ENCODE measurements at places on chromosomes 11 and 22.

- no peak for ATAC-seq
These were observed 81.0 kb downstream of the FBXO7 start for GRCh38 chr22:32555581-32555980.

DNA sequence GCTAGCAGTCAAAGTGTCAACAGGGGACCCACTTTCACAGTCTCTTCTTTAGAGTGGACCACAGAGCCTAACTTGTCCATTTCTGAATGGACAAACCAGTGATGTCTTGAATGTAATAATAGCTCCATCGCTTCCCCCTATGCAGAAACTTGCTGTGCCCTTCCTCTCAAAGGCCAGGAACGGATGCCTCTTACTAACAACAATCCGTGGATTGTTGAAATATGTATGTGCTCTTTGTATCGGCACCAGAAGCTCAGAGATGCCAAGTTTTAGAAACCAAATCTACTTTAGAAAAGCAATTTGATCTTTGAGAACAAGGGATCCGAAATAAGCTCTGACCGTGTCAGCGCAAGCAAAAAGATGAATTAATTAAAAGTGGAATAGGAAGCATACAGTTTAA is 259.5 kb upstream of the POU2AF2 start:
- ATAC-seq, result no peak

DNA sequence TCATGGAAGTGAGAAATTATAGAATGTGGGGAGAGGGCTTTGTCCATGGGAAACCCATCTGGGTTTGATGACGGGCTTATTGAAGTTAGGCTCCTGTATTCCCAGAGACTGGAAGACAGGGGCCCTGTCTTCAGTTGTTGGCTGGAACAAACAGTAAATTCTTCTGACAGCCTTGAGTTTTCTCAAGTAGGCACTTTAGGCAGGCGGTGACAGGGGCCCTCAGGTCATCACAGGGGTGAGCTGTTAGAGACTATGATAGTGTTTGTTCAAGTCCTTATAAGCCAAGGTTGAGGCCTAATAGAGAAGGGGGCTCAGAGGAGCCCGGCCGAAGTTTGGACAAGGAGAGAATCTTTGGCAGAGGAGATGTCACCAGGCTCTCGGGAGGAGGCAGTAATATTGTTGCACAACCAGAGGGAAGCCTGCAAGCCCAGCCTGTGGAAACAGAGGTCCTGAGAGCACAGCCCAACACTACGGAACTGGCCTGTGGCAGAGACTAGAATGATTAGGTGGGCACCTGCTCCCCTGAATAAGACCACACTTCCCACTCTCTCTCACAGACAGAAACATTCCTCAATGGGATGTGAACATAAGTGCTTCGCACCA is 20.2 kb upstream of the IL17RA start:
- ATAC-seq, result no peak

DNA sequence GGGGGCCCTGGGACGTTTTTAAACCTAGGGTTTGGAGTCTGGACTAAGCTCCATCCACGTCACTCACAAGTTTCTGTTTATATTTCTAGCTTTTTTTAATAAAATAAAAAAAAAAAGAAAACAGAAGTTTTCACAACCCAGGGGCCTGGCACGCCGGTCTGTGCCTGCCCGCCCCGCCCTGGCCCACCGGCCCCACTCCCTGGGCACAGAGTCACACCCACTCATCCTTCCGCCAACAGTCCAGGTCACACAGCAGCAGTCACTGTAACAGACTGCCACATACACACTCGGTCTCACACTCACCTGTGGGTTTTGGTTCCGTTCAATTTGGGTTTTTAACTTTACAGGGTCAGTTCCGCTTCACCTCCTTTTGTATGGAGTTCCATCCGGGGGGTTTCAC is 5.3 kb upstream of the ACR start:
- no peak for ATAC-seq

GRCh38 chr22:17988800-17989513 is 35.4 kb downstream of the MICAL3 start:
- ATAC-seq, result no peak

DNA sequence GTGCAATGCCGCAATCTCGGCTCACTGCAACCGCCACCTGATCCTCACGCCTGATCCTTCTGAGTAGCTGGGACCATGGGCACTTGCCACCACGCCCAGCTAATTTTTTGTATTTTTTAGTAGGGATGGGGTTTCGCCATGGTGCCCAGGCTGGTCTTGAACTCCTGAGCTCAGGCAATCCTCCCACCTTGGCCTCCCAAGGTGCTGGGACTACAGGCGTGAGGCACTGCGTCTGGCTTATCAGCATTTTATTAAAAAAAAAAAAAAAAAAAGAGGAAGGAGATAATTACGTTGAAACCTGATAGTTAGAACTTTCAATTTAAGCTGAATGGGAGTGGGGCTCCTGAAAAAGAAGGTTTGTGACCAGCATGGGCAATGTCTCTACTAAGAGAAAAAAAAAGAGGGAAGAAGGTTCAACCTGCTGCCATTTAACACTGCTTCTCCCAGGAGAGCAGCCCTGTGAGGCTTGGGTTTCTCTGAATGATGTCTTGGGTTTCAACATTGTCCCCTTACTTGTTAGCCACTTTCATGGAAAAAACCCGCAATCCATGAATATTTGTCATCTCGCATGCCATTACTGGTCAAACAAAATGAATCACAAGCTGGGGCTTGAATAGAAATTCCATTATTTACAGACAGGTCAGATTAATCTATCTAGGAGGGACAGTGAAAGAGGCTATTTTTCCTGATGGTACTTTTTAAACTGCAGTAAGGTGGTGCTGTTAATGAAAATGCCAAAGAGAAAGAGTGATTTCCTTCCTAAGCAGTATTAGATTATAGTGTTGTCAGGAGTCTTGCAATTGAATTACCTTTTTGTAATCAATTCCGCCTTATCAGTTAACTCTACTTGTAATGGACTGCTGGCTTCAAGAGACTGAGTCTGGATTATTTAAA is 72.5 kb downstream of the PACS1 start:
- ATAC-seq, result no peak

DNA sequence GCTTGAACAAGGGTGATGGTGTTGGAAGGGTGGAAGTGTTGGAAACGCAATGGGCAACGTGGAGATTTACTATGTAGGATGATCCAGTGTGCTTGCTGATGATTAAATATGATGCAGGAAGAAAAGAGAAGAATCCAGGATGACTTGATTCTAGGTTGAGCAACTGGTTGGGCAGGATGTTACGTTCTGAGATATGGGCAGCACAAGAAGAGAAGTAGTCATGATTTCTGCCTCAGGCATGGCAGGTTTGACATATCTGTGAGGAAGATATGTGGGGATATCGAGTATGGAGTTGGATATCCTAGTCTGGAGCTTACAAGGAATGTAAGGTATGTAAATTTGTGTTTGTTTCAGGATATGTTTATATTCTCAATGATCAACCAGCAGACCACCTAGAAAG is 1.9 kb downstream of the OR52K1 start:
- ATAC-seq, result no peak

DNA sequence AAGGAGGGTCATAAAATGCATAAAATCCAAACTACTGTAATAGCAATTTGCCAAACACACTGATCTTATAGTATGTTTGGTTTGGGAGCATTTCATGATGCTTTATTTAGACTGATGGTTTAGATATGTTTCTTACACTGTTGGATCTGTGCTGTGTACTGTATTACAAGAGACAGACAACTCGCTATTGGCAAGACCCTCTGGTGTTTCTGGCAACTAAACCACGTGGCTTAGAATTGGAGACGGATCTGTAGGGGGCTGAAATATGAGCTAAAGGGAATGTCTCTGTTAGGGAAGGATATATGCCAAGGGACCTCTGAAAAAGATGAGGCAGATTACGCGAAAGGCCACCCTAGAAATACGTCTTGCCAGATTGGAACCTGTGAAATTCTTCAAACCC is 208.7 kb downstream of the BARX2 start:
- ATAC-seq, result no peak

GRCh38 chr11:129146191-129146590 is 45.9 kb downstream of the ARHGAP32 start:
- ATAC-seq, result no peak

DNA sequence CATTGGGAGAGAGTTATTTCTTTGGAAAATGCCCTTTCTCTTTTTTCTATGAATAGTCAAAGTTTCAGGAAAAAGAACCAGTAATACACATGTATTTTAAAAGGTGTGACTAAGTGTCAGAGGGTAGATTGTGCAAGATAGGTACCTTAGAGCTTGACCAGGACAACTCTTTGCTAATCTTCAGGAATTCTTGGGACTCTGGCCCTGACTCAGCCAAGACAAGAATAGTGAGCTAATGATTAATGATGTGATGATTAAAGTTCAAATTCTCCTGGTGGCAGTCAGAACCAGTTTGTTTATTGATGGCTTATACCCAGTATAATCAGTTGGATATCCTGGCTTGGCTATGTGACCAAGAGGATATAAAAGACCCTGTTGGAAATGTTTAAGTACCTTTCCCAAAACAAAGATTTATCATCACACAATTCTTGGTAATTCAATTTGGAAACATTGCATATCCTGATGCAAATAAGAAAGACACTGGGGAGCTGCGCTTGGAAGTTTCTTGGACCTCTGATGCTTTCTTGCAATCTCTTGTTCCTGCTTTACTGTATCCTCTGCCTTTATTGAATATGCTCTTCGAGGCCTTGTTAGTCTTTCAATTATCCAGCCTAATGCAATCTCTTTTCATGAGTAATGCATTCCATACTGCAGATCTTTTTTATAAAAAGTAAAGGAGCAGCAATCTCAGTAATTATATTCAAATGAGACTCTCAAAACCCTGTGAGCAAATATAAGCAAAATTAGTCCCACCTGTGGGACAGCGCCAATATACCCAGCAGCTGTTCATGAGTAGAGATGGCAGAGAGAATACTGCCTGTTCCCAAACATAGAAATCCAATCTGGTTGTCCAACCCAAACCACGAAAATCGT is 48.0 kb upstream of the CEP126 start:
- ATAC-seq, result no peak

DNA sequence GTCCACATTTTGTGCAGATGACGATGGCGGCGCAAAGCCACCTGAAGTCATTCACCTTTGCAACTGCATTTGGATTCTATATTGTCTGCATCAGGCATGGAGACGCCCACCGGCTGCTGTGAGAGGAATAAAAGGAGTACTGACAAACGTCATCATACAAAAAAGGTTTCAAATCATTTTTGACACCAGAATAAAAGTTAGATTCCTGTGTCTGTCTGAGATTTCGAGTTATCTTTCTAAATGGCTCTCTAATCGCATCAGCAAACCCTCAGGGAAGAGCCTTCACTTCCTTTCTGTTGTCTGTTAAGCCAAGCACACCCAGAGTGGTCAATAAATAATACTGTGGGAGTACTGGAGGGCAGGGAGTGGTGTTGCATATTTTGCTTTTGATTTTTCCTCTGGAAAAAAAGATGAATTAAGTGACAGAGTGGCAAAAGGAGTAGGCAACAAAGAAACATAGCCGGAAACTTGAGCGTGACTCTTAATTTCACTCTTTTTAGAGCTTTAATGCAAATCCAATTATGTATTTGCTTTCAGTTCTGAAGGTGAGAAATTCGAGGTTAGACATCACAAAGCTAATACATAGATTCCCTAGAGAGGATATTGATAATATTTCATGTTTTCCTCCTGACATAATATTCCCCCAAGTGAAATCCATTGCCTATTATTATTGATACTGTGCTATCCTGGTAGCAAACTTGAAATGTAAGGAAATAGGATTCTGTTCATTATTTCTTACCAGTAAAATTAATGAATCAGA is 150.8 kb upstream of the MTMR2 start:
- peak; percentile 11 for ATAC-seq

GRCh38 chr11:130775306-130776060 is 140.8 kb downstream of the SNX19 start:
- no peak for ATAC-seq

- no peak for ATAC-seq
These were observed 10.6 kb upstream of the CDC42EP1 start for GRCh38 chr22:37549704-37550059.

DNA sequence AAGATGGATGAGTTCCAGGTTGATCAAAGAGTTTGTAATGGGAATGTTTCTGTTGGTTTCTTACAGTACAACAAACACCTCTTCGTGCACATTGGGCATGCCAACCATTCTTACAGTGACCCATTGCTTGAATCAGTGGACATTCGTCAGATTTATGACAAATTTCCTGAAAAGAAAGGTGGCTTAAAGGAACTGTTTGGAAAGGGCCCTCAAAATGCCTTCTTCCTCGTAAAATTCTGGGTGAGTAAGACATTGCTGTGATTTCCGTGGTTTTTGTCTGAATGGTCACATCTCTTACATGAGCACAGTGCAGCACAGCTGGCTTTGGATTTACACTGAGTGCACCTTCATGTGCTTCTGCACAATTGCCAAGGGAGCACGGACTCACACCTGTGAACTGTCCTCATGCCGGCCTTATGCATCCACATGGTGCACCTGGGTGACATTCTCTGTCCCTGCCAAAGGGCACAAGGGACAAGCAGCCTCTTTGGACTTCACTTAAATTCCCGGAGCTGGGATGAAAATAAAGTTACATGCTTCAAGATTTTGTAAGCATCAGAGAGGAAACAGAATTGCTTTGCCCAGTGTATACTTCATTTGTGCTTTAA is 107.1 kb upstream of the RASSF10 start:
- no peak for ATAC-seq

GRCh38 chr22:40665312-40665711 is 14.0 kb upstream of the MCHR1 start:
- ATAC-seq, result no peak

DNA sequence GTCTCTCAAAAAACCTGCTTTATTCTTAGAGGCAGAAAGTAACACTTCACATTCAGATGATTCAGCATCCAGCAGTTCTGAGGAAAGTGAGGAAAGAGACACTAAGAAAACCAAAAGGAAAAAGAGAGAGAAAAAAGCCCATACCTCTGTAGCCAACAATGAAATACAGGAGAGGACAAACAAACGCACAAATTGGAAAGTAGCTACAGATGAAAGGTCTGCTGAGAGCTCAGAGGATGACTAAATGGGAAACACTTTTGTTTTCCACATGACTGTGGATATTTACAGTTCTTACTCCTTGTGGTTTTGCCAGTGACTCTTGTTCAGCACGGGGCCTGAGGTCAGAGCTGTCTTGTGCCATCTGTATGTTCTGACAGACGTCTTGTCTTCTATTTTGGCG is 3.8 kb downstream of the TIMM8B start:
- ATAC-seq, result no peak

- no peak for ATAC-seq
These were observed 10.8 kb upstream of the SNX32 start for GRCh38 chr11:65822776-65823528.

DNA sequence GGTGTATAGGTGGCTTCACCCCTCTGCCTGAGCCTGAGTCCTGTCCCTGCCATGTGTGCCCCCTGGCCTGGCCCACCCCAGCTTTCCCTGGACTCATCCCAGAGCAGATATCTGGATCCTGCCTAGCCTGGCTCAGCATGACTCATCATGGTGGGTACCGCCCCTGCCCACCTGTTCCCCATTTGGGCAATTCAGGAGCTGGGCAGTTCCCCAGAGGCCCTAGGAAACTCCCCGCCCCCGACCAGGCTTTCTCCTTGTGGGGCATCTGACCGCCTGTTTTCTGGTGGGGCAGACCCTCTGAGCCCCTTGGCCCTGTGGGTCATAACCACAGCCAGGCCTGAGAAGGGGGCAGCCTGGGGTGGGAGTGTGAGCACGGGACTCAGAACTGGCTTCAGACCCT is 4.4 kb downstream of the TSPO start:
- no peak for ATAC-seq

- ATAC-seq, result no peak
These were observed 18.5 kb downstream of the SLC35F2 start for GRCh38 chr11:107840129-107840484.

Data from activated CD4-positive, CD25-positive, alpha-beta regulatory T cell treated with anti-CD3 and anti-CD28 coated beads, Interleukin-2, amount 50 U/mL, for 24 hours (primary cell).